ENCODE measurements at places on chromosomes 6 and 20.

DNA sequence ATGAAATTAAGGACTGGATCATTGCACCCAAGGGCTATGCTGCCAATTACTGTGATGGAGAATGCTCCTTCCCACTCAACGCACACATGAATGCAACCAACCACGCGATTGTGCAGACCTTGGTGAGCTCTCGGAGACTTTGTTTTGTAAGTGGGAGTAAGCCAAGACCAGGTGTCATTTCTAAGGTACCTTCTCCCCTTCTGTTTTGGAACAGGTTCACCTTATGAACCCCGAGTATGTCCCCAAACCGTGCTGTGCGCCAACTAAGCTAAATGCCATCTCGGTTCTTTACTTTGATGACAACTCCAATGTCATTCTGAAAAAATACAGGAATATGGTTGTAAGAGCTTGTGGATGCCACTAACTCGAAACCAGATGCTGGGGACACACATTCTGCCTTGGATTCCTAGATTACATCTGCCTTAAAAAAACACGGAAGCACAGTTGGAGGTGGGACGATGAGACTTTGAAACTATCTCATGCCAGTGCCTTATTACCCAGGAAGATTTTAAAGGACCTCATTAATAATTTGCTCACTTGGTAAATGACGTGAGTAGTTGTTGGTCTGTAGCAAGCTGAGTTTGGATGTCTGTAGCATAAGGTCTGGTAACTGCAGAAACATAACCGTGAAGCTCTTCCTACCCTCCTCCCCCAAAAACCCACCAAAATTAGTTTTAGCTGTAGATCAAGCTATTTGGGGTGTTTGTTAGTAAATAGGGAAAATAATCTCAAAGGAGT lies 30.4 kb downstream of the TXNDC5 start:
- DNase-seq, result no peak

GRCh38 chr20:47850146-47850545 lies 64.9 kb upstream of the SULF2 start:
- no peak for DNase-seq

DNA sequence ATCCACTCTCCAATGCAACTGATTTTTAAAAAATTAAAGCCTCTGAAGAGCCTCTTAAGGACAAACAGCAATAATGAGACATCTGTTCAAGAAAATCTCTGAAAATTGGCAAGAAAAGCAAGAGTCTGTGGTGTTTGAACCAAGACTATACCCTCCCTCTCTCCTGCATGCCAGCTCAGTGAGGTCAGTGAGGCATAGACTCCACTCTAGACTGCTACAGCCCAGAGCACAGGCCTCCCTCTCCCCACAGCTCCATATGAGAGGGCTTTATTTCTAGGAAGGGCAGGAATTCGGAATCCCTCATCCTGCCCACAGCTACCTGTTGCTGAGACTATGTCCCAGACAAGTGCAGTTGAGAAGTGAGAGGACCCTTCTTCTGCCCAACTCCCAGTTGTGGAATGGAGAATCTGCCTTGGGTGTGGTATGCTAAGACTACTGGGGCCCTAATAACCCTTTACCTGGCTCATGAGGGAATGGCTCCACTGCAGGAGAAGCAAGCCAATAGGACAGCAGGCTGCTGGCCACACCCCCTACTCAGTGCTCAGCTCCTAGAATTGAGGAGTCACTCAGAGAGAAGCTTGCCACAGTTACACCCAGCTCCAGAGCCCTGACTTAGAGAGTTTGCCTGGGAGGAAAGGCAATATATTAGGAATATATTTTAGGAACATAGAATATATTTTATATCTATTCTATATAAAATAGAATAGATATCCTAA lies 22.7 kb upstream of the HLA-DQA1 start:
- DNase-seq, result no peak

GRCh38 chr20:44206132-44206531 lies 4.4 kb downstream of the OSER1 start:
- no peak for DNase-seq

DNA sequence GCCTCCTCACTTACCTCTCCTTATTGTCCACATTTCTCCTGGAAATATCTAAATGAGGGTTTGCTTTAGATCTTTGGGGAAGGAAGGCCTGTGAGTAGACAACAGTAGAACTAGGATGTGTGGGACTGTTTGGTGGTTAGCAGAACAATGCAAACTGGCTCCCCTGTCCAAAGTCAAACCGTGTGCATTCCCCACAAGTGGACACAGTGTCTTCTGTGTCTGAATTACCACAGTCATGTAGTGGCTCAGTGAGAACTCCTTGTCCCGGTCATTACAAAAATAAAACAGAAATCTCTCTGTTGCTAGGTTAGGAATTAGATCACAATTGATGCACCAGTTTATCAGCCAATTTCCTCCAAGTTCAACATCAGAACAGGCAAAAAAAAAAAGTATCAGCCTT lies 455 bp upstream of the ADGRF4 start:
- DNase-seq, result no peak

GRCh38 chr6:144347448-144347759 lies 62.3 kb downstream of the UTRN start:
- no peak for DNase-seq

DNA sequence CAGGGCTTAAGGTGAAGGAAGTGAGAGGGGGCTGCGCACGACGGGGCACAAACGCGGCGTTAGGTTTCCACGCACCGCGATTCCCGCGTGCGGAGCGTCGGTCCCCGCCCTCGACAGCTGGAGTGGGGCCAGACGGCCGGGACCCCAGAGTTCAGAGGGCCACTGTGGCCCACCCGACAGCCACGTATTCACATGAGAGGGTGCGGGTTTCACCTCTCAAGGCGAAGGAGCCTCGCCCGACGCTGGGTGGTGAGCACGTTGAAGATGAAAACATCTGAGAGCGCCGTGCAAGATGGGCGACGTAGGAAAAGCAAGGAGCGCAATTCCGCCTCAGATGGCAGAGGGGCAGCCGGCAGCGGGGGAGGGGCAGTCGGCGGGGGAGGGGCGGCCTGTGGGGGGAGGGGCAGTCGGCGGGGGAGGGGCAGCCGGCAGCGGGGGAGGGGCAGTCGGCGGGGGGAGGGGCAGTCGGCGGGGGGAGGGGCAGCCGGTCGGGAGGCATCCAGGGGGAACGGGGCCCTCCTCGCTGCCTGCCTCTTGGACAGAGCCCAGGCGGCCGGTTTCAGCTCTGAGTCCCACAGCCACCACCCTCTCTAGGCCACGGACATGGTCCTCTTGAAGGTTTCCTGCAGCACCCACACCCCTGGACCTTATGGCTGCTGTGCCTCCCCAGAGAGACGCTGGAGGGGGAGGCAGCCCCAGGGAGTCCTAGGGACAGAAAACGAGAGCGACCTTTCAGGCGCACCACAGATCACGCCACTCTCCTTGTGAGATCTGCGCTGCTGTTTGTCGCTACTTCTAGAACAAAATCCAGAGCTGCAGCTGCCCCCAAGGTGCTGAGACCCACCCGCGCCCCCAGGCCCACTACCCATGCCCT lies 113.7 kb downstream of the DLL1 start:
- no peak for DNase-seq
